ENCODE measurements at places on chromosomes 1 and 21.

DNA sequence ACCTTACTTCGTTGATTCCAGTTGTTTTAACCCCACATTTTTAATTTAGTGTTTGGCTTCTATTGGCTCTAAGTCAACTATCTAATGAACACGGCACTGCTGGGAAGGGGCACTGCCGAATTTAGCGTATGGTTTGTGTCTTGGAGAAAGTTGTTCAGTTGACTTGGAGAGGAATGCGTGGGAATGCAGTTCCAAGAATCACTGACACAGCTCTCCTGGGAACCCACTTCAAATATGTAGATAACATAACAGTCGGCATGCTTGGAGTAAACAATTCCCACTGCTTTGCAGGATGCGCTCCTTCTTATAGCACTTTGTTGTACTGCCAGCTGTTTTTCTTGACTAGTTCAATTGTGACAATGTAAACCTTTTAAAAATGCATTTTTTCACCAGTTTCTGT is 104.3 kb downstream of the RYR2 start:
- DNase-seq: peak; percentile 89

GRCh38 chr1:76901158-76901767 is 34.0 kb downstream of the ST6GALNAC5 start:
- no peak for DNase-seq

DNA sequence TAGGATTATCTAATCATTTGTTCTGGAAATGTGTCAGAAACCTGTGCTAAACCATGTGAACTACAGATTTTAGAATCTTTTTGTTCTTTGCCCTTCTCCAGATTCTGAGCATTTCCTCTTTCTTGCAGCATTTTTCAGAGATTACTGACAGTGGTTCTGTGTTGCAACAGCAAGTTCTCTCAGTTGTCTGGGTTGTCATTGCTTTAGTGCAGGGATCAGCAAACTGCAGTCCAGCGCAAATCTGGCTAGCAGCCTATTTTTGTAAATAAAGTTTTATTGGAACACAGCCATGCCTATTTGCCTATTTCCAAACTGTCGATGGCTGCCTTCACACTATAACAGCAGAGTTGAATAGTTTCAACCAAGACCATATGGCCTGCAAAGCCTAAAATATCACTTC is 66.3 kb upstream of the LRRC8D start:
- DNase-seq: peak; percentile 78

GRCh38 chr1:155186794-155187455 is 13.3 kb downstream of the TRIM46 start:
- DNase-seq: no peak

DNA sequence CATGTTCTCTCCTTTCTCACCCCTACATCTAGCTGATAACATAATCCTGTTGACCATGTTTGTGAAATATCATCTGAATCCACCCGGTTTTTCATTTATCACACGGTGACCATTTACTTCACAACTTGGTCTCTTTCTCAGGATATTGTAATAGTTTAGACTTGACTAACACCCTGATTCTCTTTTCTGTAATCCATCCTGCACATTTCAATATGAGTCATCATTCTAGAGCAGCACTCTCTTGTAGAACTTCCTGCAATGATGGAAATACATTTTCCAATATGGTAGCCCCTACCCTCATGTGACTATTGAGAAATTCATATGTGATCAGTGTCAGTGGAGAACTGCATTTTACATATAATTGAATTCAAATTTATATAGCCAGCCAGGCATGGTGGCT is 2.3 kb upstream of the JAM2 start:
- DNase-seq: no peak

- DNase-seq: no peak
Measured at GRCh38 chr1:71072273-71072672, 8.6 kb downstream of the ZRANB2 start.

DNA sequence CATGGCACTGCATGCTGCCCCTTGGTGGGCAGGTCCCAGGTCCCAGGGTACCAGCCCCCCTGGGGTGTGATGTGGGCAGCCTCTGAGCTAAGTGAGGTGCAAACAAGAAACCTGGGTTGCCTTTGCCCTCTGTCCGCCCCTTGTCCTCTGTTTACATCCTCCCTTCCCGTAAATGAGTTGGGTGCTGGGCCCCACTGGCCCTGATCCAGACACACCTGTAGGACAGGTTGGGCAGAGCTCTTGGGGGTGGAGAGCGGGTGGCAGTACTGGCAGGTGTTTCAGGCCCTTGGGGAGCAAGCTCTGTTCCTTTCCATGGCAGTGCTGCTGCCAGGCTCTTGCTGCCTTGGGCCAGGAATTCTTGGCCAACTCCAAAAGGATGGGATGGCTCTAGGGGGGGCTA is 35.8 kb downstream of the ELF3 start:
- peak; percentile 50 for DNase-seq

DNA sequence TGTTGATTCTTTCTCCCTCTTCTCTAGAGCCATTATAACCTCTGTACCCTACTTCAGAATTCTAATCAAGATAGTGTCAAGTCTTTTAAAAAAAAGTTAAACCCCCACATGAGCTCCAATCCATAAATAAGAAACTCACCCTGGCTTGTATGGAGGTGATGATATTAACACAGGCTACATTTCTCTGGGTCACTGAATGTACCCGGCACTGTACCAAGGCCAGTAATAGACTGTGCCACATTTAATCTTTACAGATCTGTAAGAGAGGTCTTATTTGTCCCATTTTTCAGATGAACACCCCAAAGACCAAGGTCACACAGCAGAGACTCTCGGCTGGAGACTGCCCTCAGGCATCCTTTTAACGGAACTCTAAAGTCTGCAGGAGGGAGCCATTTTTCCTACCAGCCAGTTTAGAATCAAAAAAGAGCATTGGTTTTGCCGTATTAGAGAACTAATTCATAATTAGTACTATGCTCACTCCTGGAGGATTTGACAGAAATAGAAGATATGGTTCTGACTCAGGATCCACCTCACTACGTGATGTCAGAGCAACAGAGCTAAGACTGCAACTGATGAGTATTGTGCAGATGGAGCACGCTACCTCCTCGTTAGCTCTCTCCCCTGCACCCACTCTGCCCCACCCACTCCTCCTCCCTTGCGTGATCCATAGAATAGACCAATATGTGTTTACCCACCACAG is 217.2 kb upstream of the HOOK1 start:
- DNase-seq: no peak

DNA sequence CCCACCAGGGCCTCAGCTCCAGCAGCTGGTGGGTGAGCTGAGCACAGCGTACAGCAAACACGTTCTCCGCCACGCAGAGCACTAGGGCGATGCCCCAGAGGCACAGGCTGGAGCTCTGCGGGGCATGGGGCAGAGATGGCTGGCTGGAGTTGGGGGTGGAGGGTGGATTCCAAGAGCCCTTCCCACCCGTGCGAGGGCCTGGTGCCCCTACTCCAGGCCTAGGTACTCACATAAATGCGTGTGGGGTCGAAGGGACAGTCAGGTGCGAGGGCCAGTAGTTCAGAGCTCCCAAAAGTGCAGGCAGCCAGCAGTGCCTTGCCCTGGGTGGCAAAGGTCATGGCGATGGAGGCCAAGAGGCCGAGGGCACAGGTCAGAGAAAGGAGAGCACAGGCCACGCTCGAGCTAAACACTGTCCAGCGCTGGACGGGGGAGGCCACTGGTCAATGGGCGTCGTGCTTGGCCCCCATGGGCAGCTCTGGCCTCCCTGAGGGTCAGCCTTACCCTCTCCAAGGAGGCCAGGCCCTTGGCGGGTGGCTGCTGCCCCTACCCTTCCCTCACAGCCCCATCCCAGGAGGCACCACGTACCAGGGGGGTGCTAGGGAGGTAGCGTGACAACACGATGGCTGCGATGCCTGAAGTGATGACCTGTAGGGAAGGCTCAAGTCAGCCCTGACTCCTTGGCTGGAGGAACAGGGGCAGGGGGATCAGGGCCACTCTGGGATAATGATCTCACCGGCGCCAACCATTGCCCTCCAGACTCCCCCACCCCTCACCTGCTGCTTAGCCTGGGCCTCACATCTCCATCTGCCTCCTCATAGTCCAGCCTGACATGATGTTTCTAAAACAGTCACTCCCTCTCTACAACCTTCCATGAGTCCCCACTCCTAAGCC is 5.6 kb downstream of the TMEM54 start:
- no peak for DNase-seq

- no peak for DNase-seq
Measured at GRCh38 chr1:203288400-203288799, 16.9 kb upstream of the BTG2 start.
